Muscle of leg (tissue), 16 donors: ENCODE measurements at places on chromosomes 16 and 17.

DNA sequence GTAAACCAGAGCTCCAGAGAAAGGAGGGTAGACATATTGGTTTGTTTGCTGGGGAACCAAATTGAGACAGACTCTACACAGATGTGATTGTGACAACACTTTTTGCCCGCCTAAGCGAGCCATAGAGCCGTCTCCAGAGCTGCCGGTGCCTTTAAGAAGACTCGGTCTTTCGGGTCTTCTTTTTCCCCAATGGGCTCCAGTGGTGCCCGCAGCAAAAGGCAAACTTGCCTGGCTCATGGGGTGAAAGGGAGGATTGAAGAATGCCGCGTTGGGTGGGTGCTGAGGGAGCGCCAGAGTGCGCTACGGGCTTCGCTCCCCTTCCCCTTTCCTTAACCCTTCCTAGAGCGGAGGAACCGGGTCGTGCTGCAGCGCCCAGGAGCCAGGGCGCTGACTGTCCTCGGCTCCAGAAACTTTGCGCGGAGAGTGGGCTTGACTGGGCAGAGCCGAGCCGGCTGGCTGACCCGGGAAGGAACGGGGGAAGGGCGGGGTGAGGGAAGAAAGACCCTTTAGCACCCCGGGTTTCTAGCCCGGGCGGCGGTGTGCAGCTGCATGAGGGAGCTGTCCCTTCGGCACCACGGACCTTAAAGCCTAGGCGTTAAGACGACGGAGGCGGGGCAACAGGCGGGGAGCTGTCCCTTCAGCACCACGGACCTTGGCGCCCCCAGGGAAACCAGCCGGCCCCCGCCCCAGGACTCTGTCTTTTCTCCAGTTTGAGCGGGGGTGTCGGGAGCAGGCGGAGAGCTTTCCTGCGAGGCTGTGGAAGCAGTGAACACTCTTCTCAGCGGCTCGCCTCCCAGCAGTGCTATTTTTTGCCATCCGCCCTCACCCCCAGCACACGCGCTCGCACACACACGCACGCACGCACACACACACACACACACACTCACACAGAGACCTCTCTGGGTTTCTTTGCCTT, at the start of gene CACNG3:
CACNG3 (plus strand) TSS at position 880 of the 916 bp plus-strand sequence. CDS start 420 bp downstream, outside the sequence.
- peak; percentile 47 for DNase-seq

- no peak for DNase-seq
These were observed 43.5 kb upstream of the ADCY9 start for GRCh38 chr16:4159726-4160125.

DNA sequence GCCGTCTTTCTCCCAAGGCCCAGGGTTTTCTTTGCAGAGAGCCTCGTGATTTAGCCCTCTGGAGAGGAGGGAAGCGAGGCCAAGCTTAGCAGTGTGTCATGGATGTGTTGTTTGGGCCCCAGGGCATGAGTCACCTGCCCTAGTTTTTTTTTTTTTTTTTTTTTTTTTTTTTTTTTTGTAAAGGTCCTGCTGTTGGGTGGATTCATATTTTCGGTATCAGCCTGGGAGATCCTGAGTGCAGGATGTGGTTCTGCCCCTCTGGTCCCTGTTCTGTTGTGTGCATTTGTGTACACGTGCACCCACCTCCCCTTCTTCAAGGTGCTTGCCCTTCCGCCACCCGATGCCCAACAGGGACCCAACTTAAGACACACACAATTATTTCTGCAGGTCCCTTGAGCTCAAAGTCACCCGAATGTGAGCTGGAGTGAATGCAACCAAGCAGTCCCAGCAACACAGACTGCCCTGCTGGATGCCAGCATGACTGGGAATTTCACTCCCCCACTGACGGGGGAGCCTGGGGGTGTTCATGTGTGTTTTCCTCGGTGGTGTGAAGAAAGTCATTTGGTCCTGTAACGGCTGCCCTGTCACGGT, 265.8 kb upstream of the TNRC6C start:
- DNase-seq, result no peak

DNA sequence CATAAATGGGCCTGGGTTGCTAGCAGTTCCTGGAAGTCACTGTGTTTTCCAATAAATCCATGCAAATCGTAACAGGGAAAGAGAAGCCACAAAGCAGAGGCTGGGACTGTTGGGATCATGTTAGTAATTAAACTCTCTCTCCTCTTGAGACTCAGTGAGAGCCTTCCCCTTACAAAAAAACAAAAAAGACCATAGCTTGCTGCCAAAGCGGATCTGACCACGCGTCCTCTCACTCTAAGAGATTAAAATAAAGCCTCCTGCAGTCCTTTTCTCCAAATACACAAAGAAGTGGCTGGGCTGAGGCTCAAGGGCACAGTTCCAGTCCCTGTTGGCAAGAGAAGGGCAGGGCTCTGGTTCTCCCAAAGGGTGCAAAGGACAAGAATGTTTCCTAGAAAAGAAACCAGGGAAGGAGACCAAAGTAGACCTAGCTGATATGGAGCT, 38.5 kb downstream of the PIGL start:
- peak; percentile 82 for DNase-seq
